ENCODE measurements at places on chromosomes 5 and 9.

- no peak for DNase-seq
Observed at GRCh38 chr9:35110327-35110761, 5.3 kb downstream of the ATOSB start.

DNA sequence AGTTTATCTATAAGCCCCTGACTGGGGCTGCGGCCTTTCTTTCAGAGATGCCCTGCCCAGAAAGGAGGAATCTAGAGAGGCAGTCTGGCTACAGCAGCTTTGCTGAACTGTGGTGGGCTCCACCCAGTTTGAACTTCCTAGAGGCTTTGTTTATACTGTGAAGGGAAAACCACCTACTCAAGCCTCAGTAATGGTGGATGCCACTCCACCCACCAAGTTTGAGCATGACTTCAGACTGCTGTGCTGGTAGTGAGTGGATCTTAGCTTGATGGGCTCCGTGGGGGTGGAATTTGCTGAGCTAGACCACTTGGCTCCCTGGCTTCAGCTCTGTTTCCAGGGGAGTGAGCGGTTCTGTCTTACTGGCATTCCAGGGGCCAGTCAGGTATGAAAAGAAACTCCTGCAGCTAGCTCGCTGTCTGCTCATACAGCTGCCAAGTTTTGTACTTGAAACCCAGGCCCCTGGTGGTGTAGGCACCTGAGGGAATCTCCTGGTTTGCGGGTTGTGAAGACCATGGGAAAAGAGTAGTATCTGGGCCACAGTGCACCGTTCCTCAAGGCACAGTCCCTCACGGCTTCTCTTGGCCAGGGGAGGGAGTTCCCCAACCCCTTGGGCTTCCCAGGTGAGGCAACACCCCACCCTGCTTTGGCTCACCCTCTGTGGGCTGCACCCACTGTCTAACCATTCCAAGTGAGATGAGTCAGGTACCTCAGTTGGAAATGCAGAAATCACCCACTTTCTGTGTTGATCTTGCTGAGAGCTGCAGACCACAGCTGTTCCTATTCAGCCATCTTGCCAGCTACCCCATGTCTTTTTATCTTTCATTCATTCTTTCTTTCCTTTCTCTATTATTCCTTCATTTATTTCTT lies 211.8 kb upstream of the C9orf72 start:
- no peak for DNase-seq

GRCh38 chr9:117825609-117826347 lies 121.6 kb downstream of the TLR4 start:
- DNase-seq = peak; percentile 65

- DNase-seq = no peak
Observed at GRCh38 chr5:23330726-23331125, 176.7 kb upstream of the PRDM9 start.

DNA sequence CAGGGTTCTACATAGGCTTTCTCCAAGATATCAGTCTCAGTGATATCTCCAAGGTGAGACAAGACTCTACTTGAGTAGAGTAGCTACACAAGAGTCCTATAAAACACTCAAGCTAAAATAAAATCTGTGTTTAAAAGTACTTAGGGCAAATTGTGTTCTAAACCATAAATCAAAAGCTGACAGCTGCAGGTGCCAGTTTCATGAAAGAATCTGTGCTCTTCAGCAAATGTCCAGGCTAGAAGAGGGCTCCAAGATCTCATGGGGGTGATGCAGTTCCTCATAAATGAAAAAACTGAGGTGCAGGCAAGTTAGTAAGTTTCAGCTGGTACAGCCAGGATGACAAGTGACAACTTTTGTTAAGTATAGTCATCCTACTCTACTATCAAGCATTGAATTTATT lies 142.8 kb upstream of the TNPO1 start:
- DNase-seq = no peak

DNA sequence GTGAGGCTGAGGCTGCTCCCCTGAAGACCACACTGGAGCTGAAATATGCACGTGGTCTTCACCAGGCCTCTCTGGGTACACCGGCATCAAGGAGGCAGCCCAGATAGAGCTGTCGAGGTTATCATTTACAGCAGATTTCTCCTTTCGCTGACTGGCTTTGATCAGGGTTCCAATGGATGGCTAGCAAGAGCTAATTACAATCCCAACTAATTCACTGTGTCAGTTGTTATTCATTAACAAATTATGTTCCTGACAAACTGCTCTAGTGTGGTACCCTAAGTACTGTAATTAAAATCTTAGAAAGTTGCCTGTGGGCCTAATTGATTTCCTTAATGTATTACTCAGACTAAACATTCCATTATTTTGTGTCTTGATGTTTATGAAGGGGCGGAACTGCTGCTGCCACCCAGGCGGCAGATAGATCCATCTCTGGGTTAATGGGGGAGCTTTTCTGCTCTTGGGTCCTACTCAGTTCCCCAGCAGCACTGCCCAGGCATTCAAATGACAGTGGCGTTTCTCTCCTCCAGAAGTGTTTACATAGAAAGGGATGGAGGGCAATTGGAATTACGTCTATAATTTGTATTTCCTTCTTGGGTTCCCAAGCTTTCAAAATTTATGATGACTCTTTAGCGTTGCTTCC lies 71.7 kb upstream of the RAD23B start:
- DNase-seq = no peak

- DNase-seq = no peak
Observed at GRCh38 chr9:99760421-99760820, 61.3 kb upstream of the NR4A3 start.

DNA sequence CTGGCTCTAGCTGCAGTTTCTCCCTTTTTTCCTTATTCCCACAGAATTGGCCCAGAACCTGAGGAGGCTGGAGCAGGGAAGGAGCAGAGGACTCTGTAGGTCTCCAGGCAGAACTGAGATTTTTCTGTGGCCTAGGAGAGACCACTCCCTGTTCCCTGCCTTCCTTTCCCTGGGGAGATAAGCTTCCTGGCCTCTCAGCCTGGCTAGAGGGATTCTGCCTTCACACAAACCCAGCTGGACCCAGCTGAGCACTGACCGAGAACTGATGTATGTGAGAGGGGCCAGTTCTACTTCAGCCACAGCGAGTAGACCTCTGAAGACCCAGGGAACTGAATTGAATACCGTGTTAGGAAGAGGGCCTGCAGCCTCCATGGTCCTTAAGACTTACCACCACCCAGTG lies 48.0 kb downstream of the RUSC2 start:
- DNase-seq = no peak

- DNase-seq = no peak
Observed at GRCh38 chr5:40475561-40475960, 204.2 kb upstream of the PTGER4 start.
